Endothelial cell of umbilical vein (primary cell): ENCODE measurements at places on chromosomes 11 and 22.

GRCh38 chr11:103997082-103997481 is 39.4 kb upstream of the DDI1 start:
- no peak for DNase-seq

DNA sequence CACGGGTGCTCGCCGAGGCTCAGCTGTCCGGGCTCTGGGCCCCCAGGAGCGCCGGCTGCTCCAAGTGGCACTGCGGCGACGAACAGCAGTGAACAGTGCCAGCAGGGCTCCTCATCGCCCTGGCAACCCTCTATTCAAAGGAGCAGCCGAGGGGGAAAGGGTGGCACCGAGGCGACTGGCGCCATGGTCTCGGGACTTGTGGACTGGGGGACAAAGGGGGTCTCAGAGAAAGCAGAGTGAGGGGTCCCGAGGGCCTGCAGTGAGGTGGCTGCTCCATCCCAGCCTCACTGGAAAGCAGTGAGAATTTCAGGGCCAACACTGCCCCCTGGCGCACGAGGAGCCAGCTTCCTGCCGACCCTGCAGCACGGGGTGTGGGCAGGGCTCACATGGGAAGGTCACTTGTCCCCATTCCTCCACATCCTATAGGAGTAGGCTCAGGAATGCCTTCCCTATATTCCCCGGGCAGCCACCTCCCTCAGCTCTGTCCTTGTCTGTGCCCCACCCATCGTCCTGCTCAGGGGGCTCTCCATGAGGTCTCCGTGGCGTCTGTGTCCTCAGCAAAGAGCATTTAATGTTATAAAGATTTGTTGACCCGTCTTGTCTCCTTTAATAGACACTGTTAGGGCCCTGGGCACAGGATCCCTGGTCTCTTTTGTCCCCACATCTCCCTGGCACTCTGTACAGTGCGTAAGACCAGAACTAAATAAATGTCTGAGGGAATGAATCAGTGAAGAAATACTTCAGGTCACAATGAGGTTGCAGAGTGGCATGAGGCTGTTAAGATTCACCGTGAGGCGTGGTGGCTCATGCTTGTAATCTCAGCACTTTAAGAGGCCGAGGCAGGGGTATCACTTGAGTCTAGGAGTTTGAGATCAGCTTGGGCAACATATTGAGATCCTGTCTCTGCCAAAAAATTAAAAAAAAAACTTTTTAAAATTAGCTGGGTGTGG is 26.4 kb downstream of the LRFN4 start:
- peak; percentile 50 for DNase-seq

DNA sequence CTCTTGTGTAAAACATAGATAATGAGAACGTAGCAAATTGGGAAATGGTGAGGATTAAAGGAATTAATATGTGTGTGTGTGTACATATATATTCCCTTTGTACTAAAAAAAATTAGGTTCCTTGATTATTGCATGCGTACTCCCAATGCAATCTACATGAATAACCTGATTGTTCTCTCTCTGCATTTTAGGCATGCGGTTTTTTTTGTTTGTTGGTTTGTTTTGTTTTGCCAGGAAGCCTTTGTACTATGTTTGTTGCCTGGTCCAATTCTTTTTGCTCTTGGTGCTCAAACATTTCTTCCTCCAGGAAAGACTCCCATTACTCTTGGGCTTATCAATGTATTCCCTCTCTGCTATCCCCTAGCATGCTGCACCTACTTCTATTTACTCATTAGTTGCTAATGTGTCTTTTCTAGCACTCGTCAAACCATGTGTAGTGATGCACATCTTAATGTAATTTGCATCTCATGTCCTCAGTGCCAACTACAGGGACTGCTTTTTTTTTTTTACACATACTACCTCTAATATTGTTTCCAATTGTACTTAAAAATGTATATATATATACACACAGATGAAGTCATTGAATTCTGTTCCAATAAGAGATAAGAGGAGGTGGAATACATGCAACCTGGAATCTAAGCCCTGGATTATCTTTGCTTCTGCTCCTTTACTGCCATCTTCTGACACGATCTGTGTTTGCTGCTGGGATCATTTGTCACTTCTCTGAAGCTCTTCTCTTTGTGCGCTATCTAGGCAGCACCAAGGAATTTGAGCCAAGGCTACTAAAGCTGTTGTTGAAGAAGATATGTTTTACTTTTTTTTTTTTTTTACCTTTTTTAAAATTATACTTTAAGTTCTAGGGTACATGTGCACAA is 197.2 kb upstream of the ANO3 start:
- peak; percentile 7 for DNase-seq

GRCh38 chr11:103042161-103042560 is 49.8 kb downstream of the DCUN1D5 start:
- peak; percentile 49 for DNase-seq

DNA sequence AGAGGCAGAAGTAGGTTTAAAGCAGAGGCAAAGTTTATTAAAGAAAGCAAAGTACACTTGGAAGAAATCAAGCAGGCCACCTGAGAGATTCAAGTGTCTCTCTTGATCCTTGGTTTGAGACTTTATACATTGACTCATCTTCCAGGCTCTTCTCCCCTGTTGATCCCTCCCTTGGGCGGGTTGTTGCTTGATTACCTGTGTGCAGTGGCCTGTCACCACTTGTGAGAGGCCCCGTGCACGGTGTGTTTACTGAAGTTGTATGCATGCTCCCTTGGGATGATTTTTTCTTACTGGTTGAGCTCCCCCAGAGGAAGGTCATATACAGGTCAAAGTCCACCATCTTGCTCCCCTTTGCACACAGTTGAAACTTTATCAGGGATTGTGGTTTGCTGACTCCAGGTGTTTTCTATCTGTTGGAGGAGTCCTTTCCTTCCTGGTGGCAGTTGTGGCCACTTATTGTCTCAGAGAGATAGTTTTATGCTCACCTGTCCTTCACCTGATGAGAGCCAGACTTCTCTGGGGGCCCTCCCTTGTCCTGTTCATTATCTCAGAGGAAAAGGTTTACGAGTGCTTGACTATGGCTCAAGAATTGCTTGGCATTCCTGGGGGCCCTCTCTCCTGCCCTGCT is 16.3 kb upstream of the RBMXL2 start:
- no peak for DNase-seq

DNA sequence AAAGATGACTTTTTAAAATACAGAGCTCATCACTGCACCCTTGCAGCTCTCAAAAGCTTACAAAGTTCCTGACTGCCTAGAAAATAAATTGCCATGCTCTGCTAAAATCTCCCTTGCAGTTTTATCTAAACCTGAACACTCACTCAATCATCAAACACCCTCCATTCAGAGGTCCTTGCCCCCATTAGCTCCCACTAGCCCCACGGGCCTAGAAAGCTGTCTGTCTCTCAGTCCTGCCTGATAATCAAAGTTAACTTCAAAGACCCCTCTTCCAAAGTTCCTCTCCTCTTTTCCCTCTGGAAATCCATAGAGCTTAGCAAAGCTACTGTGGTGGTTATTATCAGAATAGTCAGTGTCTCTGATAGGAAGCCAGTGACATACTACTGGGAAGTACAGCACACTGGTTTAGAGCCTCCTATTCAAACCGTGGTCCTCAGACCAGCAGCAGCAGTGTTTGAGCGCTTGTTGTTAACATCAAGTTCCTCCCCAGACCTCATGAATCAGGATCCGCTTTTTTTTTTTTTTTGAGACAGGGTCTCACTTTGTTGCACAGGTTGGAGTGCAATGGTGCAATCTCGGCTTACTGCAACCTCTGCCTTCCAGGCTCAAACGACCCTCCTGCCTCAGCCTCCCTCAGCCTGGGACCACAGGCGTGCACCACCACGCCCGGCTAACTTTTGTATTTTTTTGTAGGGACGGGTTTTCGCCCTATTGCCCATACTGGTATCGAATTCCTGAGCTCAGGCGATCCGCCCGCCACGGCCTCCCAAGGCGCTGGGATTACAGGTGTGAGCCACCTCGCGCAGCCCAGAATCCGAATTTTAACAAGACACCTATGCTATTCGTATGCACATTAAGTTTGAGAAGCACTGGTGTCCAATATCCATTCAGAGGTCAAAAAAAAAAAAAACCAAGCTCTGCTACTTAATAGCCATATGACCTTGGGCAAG is 1.2 kb downstream of the NDUFC2 start:
- no peak for DNase-seq

DNA sequence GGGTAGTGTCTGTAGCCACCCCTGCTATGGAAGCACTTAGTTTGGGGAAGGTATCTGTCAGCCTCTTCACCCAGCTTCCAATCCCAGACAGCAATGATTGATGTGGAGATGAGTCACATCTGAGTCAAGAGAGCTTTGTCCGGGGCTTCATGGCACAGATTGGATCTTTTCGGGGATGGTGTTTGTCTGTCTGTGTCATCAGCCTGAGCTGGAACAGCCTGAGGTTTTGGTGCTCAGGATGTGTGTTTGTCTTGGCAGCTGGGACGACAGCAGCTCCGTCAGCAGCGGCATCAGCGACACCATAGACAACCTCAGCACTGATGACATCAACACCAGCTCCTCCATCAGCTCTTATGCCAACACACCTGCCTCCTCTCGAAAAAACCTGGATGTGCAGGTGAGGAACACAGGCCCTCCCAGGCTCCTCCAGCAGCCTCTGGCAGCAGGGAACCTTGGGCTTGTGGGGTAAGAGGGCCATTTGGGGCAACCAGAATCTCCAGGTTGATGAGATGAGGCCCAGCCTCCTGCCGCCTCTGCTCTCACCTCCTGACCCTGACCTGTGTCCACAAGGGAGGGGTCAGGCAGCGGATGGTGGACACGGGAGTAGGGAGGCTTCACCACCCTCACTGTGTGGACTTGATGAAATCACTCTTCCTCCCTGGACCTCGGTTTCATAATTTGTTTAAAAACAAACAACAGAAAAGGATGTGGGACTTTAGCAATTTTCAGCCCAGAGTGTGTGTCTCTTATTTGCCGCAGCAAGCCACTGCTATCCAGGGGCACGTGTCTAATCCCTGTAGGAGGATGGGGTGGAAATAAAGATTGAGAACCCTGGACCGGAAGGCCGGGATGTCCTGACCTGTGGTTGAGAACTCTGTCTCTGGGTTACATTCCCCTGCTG is 124.3 kb downstream of the DBX1 start:
- DNase-seq = no peak

- no peak for DNase-seq
Measured at GRCh38 chr22:50560034-50560433, 2.7 kb downstream of the SYCE3 start.

DNA sequence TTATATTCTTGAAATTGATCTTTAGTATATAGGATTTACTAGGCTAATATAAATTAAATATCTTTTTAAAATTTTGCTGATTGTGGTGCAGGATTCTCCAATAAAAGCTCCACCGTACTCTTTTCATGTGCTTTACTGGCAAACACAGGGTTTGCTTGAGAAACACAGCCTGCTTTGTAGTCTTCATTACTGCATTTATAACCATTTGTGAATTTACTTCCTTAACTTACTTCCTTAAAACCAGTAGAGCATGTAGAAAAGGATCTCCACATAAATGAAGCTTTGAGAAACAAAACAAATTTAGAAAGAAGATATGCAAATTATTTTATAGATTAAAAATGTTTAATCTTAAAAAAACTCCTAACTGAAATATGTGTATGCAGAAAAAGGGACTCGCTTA is 28.8 kb downstream of the SWAP70 start:
- no peak for DNase-seq

DNA sequence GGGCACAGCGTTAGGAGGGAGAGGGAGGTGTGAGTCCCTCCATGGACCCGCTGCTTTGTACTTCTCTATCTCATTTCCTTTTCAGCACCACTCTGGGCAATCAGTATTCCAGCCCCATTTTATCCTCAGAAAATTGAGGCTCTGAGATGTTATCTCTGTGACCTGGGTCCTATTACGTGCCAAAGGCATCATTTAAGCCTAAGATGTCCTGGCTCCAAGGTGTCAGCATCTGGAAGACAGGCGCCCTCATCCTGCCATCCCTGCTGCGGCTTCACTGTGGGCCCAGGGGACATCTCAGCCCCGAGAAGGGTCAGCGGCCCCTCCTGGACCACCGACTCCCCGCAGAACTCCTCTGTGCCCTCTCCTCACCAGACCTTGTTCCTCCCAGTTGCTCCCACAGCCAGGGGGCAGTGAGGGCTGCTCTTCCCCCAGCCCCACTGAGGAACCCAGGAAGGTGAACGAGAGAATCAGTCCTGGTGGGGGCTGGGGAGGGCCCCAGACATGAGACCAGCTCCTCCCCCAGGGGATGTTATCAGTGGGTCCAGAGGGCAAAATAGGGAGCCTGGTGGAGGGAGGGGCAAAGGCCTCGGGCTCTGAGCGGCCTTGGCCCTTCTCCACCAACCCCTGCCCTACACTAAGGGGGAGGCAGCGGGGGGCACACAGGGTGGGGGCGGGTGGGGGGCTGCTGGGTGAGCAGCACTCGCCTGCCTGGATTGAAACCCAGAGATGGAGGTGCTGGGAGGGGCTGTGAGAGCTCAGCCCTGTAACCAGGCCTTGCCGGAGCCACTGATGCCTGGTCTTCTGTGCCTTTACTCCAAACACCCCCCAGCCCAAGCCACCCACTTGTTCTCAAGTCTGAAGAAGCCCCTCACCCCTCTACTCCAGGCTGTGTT is 829 bp upstream of the APOC3 start:
- DNase-seq = no peak

GRCh38 chr11:66861038-66861773 is 4.3 kb downstream of the LRFN4 start:
- DNase-seq = no peak

GRCh38 chr22:26082866-26083265 is 86.4 kb upstream of the SEZ6L start:
- no peak for DNase-seq

GRCh38 chr11:113167599-113167998 is 146.8 kb upstream of the TTC12 start:
- DNase-seq = no peak

- no peak for DNase-seq
Measured at GRCh38 chr11:22699388-22699787, 33.0 kb downstream of the GAS2 start.

DNA sequence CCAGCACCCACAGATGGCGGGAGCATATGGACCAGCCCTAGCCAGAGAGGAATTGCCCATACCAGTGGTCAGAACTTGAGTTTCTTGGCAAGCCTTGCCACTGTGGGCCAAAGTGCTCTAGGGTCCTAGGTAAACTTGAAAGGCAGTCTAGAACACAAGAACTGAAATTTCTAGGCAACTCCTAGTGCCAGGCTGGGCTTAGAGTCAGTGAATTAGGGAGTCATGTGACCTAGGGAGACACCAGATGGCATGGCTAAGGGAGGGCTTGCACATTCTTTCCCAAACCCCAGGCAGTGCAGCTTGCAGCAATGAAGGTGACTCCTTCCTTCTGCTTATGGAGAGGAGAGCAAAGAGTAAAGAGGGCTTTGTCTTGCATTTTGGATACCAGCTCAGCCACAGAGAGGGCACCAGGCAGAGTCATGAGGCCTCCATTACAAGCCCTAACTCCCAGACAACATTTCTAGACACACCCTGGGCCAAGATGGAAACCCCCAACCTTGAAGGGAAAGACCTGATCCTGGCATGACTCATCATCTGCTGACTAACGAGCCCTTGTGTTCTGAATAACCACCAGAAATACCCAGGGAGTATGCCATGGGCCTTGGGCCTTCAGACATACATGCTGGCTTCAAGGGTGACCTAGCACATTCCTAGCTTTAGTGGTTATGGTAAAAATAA is 19.2 kb upstream of the OR56A3 start:
- DNase-seq = no peak

- peak; percentile 57 for DNase-seq
Measured at GRCh38 chr11:85682330-85683305, 3.4 kb downstream of the CCDC89 start.

GRCh38 chr11:78432058-78432515 is 14.5 kb upstream of the GAB2 start:
- DNase-seq = peak; percentile 40

GRCh38 chr11:47466701-47467250 is 17.8 kb upstream of the RAPSN start:
- DNase-seq = peak; percentile 80

- DNase-seq = no peak
Measured at GRCh38 chr11:119330237-119330636, 4.1 kb upstream of the RNF26 start.

- peak; percentile 1 for DNase-seq
Measured at GRCh38 chr11:93330446-93330984, at the start of gene DEUP1. Gene DEUP1, plus strand, starts transcription at chr11:93330742. Its CDS starts 1,518 bp downstream, at chr11:93332260.
